RPMI7951 (cell line): ENCODE measurements at places on chromosomes 4 and X. TPM values are rescaled to one million over a fixed set of nuclear protein-coding genes. Genes with fewer than 3 reads are reported as not detected.

- no peak for DNase-seq
Measured at GRCh38 chr4:158254292-158254691, 44.0 kb downstream of the TMEM144 start.

GRCh38 chr4:120435179-120435578 is 368.5 kb upstream of the MAD2L1 start:
- no peak for DNase-seq

DNA sequence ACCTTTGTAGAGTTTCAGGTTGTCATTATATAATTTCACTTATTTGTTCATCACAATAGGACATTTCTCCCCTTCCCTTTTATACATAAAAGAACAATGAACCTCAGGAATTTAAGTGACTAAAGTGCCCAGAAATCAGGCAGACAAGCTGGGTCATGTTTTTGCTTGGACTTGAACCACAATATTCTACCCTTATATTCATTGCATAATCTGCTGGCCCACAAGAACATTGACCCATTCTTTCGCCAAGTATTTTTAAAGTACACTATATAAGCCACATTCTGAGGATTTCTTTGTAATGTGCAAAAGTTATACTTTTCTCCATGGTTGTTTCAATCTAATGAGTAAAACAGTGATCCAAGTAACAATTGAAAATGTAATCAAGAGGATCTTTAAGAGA is 637.5 kb upstream of the SLIT2 start:
- DNase-seq = no peak

DNA sequence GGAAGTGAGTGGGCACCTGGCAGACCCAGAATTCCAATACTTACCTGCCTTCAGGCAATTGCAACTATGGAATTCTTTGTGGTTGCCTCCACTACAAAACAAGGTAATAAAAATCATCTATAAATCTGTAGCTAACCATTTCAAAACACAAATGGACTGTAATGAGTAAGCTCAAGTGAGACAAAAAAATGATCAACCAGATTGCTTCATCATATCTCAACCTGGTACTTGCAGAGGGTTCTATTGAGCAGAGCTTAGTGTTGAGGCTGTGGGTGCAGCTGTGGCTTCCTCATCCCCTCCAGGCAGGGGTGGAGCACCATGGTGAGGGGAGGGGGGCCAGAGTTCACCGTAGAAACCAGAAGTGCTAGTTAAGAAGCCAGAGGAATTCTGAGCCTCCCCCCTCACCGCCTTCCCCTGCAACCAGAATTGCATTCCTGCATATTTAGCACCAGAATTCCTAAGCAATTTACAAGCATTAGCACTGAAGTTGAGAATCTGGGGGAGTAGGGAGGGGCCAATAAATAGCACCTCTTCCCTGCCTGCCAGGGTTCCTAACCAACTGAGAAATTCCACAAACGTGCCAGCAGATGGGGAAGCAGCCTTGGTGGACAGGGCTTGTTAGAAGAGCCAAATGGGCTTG is 11.5 kb downstream of the CTAG1A start:
- DNase-seq = peak; percentile 74

GPRASP3 gene
- 1.2 and 1.3 TPM in 2 replicates for total RNA-seq
